Suppressor macrophage (primary cell): ENCODE measurements at places on chromosomes 6 and 20.

- no peak for DNase-seq
Measured at GRCh38 chr6:104585646-104586045, 274.1 kb downstream of the HACE1 start.

DNA sequence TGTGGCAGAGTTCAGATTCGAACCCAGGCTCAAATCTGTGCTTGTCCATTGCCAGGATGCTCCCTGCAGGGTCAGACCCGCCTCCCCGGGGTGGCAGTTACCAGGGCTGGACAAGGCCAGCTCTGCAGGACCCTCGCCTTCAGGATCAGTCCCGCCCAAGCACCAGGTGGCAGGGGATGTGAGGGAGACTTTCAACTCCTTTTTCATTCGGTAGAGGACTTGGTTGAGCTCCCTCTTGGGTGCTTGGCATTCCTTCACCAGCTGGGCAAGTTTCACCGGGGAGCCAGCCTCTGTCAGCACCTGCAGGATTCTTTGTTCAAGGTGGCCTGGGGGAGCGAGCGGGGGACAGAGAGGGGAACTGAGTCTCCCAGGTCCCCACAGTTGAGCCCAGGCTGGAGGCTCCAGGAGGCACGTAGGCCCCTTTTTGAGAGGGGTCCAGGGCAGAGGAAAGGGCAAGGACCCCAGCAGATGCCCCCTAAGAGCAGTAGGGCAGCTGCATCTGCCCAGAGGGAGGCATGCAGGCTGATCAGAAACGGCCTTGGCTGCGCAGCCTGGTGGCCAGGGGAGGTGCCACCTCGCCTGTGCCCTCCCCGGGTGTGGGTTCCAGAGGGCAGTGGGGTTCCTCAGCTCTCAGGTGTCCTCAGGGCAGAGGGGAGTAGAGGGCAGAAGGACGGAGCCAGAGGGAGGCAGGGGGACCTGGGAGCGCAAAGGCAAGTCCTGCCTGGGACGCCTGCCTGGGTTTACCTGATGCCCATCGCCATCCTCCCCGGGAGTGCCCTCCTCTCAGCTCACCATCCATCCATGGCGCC is 3.9 kb downstream of the ZBP1 start:
- DNase-seq, result no peak

DNA sequence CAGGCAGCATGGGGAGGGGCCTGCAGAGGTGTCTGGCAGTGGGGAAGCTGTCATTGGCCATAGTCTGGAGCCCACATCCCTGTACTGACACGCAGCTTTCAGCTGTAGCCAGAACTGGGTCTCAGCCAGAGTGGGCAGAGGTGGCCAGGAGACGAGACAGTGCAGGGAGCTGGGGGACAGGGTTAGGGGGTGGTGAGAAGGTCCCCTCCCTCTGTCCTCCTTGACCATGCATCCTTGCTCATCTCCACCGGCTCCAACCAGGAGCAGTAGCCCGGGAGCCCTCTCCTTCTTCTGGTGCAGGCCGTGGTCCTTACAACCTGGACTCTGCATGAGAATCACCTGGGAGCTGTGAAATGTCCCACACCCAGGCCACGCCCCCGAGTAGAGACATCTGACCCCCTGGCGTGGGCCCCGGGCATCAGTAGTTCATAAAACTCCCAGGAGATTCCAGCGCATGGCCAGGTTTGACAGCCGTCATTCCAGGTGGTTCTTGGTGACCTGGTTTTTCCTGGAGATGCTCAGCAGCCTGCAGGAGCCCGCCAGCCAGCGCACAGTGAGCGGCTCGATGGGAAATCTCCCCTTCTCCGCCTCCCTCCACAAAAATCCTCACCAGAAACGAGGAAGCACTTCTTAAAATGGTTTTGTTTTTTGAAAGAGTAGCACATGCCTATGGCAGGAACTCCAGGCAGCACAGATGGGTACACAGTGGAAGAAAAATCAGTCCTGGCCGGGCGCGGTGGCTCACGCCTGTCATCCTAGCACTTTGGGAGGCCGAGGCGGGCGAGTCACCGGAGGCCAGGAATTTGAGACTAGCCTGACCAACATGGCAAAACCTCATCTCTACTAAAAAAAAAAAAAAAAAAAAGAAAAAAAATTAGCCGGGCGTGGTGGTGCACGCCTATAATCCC is 56.2 kb downstream of the ADNP start:
- DNase-seq, result no peak

DNA sequence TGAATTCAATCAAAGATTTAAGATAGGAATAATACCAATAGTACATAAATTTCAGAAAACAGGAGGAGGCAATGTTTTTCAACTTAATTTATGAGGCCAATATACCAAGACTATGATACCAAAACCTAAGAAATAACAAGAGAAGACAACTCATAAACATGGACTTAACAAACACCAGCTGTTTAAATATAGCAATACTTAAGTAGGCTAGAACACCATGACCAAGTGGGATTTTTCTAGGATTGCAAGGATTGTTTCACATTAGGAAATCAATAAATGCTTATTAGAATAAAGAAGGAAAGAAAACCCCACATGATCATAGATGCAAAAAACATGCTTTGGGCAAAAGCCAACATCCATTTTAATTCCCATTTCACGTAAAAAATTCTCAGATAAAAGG is 355.1 kb downstream of the EPM2A start:
- no peak for DNase-seq

GRCh38 chr6:88360203-88360797 is 194.2 kb upstream of the CNR1 start:
- DNase-seq, result no peak
